ENCODE measurements at places on chromosomes 4 and X.

DNA sequence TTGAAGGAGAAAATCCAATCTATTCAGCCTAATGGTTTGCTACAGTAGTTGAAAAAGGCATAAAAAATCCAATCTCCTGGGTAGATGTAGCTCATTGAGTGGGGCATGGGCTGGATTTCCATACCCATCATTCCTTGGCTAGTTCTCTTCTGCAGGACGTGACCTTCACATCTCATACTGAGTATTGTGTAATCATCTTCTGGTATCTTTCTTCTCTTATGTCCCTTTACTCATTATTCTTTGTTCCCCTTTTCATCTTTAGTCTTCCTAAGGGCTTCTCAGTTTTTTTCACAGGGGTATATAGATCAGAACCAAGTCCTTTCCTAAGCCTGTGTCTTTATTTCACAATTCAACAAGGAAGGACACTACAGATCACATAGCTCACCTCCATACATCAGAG is 727.6 kb upstream of the MAGEB2 start:
- no peak for DNase-seq

- no peak for DNase-seq
Measured at GRCh38 chrX:87582453-87582852, 64.9 kb downstream of the KLHL4 start.

- peak; percentile 8 for DNase-seq
Measured at GRCh38 chrX:9644335-9644734, 121.3 kb downstream of the GPR143 start.

GRCh38 chr4:62006108-62006507 is 806.0 kb downstream of the ADGRL3 start:
- no peak for DNase-seq

- no peak for DNase-seq
Measured at GRCh38 chr4:56217343-56217890, 169.9 kb downstream of the AASDH start.

DNA sequence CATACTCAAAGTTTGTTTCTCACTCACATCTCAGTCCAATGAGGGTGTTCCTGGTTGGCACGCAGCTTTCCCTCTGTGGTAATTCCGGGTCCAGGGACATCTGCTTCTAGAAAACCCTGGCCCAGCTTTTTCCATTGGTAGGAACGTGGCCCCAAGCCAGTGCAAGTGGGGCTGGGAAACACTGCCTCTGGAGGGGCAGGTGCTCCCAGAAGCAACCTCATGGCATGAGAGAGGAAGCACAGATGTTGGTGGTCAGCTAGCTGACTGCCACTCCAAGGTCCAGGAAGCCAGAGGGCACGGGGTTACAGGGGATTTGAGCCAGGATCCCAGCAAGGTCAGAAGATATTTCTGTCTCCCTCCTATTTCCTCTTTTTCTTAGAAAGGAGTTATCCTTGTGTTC is 47.5 kb downstream of the DCTD start:
- DNase-seq, result no peak

- no peak for DNase-seq
Measured at GRCh38 chrX:39648548-39649254, 449.1 kb downstream of the BCOR start.

- DNase-seq, result no peak
Measured at GRCh38 chrX:9865804-9866472, 79.7 kb downstream of the SHROOM2 start.

GRCh38 chrX:39398215-39398962 is 597.1 kb downstream of the MID1IP1 start:
- no peak for DNase-seq
